ENCODE measurements at places on chromosomes 6 and 20. TPM values are rescaled to one million over a fixed set of nuclear protein-coding genes. Genes with fewer than 3 reads are reported as not detected.

SLC32A1 gene
- total RNA-seq: not detected

LCA5 gene
- total RNA-seq: not detected

SLC22A16 gene
- not detected for total RNA-seq

- H3K4me3 ChIP-seq: no peak overlapping the region
- H3K4me1 ChIP-seq: peaks cover 69% of the 10 kb centered on the region
- DNase-seq: no peak
- H3K36me3 ChIP-seq: peaks cover 9% of the 10 kb centered on the region
- peak overlapping the region; percentile 1 for H3K27ac ChIP-seq
Observed at GRCh38 chr6:107801173-107801886, 22.8 kb downstream of the SCML4 start.

DNA sequence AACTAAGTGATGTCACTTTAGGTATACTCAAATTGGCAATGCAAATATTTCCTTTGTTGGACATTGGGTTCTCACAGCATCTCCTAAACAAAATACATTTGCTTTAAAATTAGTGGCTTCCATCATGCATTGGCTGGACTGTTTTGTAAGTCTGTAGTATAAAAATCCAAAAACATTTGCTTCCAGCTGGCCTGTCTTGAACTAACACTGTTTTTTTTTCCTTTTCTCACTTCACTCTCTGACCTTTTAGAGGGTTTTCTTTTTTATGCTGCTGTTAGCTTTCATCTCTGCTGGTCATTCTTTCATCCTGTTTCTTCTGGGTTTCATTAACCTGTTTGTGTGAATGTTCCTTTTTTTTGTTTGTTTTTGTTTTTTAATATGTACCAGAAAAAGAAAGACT is 121.7 kb upstream of the MLIP start:
- H3K4me1 ChIP-seq: no peaks in the 10 kb centered on the region
- no peaks in the 10 kb centered on the region for H3K36me3 ChIP-seq
- peaks cover 2% of the 10 kb centered on the region for H3K27me3 ChIP-seq
- no peak for DNase-seq
- H3K4me3 ChIP-seq: no peak overlapping the region

DNA sequence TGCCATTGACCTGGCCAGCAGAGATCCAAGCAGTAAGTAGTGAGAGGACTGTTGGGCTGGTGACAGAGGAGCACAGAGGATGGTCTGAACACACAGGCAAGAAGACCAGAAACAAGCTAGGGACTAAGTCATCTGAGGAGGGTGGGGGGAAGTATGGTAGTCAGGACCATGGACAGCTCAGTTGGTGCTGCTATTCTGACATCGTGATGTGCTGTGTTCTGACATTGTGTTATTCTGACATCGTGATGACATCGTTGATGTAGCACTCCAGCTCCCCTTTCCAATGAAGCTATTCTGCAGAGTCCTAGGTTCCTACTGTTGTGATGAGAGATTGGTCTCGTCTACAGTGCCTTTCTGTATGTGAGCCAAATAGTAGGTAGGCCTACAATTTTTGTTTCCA is 28.7 kb downstream of the CFAP206 start:
- DNase-seq: peak; percentile 61
- peaks cover 9% of the 10 kb centered on the region for H3K27me3 ChIP-seq
- no peaks in the 10 kb centered on the region for H3K4me1 ChIP-seq
- H3K4me3 ChIP-seq: no peak overlapping the region

GRCh38 chr20:6614836-6615235 is 152.7 kb upstream of the BMP2 start:
- H3K27ac ChIP-seq: no peak overlapping the region

GRCh38 chr6:36663504-36664446 is 14.7 kb upstream of the CDKN1A start:
- peaks cover 4% of the 10 kb centered on the region for H3K27me3 ChIP-seq
- no peaks in the 10 kb centered on the region for H3K36me3 ChIP-seq
- DNase-seq: no peak
- no peak overlapping the region for H3K27ac ChIP-seq
- no peak overlapping the region for H3K4me3 ChIP-seq

- H3K36me3 ChIP-seq: peaks cover 16% of the 10 kb centered on the region
- no peaks in the 10 kb centered on the region for H3K27me3 ChIP-seq
- DNase-seq: no peak
- peak overlapping the region; percentile 90 for H3K4me3 ChIP-seq
- H3K27ac ChIP-seq: peak overlapping the region; percentile 93
Observed at GRCh38 chr6:106513808-106514582, 115.3 kb downstream of the RTN4IP1 start.

Measured in activated CD8-positive, alpha-beta T cell treated with anti-CD3 and anti-CD28 coated beads for 36 hours (primary cell).